ENCODE measurements at places on chromosomes 13 and 19.

DNA sequence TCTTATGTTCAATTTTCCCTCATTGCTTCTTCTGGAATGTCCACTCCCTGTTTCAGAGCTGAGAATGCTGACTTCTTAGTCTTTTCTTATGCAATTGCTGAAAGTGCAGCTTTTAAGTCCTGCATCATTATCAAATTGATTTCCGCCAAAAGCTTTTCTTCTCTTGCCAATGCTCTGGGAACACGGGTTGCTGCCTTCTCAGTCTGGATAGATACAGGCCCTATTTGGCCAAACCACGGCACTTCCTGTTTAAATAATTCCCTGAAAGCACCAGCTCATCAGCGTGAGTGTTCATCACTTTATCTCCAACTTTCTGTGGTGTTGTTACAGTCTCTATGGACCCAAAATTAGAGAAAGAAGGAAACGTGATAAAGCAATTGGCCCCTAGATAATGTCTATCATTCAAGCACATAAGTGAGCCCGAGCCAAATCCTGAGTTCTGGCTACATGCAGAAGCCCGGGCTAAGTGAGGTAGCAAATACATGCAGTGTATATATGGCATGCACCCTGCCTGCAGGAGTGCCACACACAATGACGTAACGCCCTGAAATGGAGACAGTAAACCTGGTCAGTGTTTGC lies 85.7 kb downstream of the CYSLTR2 start:
- DNase-seq, result no peak

GRCh38 chr13:60093425-60094019 lies 70.2 kb downstream of the DIAPH3 start:
- no peak for DNase-seq

DNA sequence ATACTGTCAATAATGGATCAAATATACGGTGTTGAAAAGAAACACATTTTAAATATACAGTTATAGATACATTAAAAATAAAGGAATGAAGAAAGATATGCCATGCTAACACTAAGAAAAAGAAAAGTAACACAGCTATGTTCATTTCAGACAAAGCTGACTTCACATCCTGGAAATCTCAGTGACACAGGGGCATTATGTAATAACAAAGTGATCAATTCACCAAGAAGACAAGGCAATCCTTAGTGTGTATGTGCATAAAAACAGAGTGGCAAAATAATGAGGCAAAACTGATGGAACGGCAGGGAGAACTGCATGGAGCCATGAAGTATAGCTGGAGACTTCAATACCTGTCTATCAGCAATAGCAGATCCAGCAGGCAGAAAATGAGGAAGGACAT lies 13.1 kb downstream of the ZNF14 start:
- DNase-seq, result no peak

DNA sequence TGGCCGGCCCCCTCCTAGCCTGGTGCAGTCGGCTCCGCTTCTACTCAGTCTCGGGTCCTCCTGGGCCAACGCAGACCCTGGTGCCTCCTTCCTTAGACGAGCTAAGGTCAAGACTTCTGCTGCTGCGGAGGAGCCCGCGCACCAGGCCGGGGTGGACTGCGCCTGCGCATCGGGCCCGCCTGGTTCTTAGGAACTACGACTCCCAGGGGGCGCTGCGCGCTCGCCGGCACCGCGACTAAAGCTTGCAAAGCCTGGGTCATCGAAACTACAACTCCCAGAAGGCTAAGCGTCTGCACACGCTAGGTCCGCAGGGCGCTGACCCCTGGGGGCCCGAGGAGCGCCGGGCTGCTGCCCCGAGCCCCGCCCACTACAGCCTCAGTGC lies at the start of gene ZNF835:
Gene ZNF835, minus strand, starts transcription at position 145 of the 382 bp plus-strand sequence. CDS start 6,559 bp downstream, outside the sequence.
- DNase-seq, result peak; percentile 85

DNA sequence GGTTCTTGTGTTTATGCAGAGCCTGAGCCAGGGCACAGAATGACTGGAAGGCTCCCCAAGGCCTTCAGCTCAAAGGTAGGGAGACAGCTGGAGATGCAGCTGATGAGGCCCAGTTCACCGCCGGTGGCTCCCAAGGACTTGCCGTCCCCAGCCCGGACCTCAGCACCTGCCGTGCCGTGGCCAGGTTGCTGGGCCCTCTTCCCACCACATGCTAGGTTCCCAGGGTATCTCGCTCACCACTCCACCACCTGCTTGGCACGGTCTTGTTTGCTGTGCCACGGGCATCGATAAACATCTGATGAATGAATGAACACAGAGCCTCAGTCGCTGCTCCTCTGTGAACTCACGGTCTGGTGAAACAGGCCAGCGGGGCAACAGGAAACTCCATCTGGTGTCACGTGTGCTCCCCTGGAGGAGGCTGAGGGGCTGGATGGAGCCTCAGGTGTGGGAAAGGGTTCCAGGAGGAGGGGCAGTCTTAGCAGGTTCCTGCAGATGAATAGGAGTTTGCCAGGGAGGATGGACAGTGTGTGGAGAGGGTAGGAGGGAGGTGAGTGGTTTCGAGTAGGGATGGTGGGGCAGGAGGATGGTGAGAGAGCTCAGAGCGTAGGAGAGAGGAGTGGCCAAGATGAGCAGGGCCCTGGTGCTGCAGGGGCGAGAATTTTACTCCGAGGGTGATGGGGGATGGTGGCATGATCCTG lies 3.6 kb upstream of the KLK14 start:
- no peak for DNase-seq
